Progenitor cell of endocrine pancreas (in vitro differentiated cells): ENCODE measurements at places on chromosomes 5 and 9. TPM values are rescaled to one million over a fixed set of nuclear protein-coding genes. Genes with fewer than 3 reads are reported as not detected.

- DNase-seq, result no peak
Measured at GRCh38 chr5:107285772-107286171, 385.0 kb downstream of the EFNA5 start.

The SOX30 gene
- total RNA-seq, result not detected in 2 replicates

DNA sequence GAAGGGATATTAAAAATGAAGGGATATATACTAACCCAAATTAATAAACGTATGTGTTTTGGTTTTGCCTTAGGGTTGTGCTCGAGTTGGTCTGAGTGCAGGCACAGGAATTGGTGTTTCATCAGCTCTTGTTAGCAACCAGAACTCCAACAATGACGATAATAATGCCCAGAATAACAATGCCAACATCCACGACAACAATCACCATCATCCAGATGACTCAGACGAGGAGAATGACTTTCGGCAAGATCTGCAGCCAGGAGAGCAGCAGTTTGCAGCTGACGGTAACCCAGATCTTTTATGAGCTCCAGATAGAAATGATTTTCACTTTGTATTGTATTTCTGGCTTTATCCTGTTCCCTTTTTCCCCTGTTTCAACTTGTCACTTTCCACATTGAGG lies 33.2 kb downstream of the FBXO38 start:
- DNase-seq, result no peak

The PGGT1B gene
- total RNA-seq, result 43.5 and 43.9 TPM in 2 replicates
